Muscle of back (tissue), 13 donors: ENCODE measurements at places on chromosomes 2 and 18. TPM values are rescaled to one million over a fixed set of nuclear protein-coding genes. Genes with fewer than 3 reads are reported as not detected.

Gene ARHGAP25
- 4.5 TPM for polyA plus RNA-seq

DNA sequence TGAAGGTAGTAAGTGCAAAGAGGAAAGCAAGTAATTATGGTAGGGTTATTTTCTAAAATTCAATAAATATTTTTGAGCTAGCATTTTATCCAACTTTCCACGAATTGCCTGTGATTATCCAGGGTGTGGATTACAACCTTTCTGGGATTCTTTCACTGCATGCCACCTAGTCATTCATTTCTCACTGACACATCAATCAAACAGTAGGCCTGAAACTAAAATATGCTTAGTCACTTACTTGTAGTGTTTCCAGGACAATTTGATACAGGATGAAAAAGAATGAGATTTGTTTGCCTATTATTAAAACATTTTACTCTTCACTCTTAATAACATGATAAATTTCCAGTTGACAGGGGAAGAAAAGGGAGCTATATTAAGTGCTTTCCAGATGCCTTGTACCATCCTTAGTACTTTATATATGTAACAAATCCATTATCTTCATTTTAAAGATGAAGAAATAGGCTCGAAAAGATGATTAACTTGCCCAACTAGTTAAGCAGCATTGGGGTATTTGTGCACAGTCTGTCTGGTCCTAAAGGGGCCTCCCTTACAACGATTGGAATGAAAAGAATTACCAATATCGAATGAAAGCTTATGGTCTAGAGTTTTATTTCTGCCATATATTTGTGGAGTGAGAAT lies 70.4 kb downstream of the KCTD1 start:
- DNase-seq, result no peak

- DNase-seq, result no peak
Measured at GRCh38 chr2:20541651-20542050, 94.8 kb downstream of the RHOB start.

- DNase-seq, result peak; percentile 59
Measured at GRCh38 chr2:45009928-45010701, 863 bp upstream of the SIX2 start.

DNA sequence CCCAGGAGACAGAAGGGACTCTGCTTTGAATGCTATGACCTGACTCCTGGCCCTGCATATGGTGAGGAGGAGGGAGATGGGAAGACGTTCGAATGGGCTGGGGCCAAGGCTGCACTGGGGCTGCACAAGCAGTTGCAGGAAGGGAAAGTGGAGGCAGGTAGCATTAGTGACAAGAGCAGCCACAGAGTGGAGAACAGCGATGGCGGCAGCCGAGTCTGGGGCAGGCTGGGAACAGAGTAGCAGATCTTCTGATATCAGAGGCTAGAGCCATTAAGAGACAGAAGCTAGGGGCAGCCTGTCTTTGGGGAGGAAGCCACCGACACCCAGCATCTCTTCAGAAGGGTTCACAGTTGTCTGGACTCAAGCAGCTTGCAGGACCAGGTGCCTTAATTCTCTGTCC lies 50.1 kb downstream of the ST3GAL5 start:
- no peak for DNase-seq

DNA sequence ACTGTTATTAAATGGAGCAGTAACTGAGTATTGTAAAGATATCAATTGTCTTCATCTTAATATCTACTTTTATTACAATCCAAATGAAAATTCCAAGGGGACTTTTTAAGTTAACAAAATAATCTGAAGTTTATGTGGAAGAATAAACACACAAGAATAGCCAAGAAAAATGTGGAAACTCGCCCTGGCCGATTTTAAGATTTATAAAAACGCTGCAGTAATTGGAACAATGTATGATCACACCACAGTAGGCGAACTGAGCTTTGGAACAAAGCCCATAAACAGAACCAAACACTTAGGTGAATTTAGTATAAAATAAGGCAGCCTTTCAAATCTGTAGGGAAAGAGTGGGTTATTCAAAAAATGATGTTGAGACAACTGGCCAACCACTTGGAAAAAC lies 96.3 kb downstream of the ANTXR1 start:
- DNase-seq, result no peak
